ENCODE measurements at places on chromosomes 16 and 17. TPM values are rescaled to one million over a fixed set of nuclear protein-coding genes. Genes with fewer than 3 reads are reported as not detected.

GRCh38 chr17:49252148-49252695 lies 21.6 kb upstream of the PHOSPHO1 start:
- DNase-seq = peak; percentile 25

DNA sequence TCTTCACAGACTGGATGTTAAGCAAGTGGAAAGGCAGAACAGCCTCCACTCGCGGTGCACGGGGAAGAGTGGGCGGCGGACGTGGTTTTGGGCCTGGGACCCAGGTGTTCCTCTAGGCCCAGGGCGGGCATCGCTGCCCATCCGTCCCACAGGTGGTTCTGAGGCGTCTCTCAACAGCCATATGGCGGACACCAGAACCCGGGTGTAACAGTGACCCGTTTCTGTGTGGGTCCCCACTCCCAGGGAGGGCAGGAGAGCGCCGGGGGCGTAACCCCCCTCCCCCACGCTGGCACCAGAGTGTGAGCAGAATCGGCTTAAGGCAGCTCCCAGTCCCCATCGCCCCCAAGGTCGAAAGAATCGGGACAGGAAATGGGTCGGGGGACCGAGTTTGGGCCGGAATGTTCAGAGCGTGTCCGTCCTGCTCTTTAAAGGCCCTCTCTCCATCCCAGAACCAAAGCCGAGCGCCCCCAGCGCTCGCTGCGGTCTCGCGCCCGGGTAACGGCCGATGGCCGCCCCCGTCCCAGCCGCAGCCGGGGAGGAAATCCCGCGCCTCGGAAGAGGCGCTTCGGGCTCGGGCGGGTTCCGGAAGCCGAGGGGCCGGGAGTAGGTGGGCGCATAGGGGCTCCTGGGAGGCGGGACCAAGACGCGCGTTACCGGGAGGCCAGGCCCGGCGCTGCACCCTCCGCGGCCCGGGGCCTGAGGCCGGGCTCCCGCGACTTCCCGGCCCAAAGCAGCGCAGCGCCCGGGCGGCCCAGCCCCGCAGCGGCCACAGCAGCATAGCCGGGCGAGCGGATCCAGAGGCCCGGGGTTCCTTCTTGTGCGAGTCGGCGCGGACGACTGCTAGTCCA lies at the start of gene TK2:
TK2 (minus strand) TSS at position 839 of the 848 bp plus-strand sequence; CDS start at position 778, 61 bp downstream.
- no peak for DNase-seq

DNA sequence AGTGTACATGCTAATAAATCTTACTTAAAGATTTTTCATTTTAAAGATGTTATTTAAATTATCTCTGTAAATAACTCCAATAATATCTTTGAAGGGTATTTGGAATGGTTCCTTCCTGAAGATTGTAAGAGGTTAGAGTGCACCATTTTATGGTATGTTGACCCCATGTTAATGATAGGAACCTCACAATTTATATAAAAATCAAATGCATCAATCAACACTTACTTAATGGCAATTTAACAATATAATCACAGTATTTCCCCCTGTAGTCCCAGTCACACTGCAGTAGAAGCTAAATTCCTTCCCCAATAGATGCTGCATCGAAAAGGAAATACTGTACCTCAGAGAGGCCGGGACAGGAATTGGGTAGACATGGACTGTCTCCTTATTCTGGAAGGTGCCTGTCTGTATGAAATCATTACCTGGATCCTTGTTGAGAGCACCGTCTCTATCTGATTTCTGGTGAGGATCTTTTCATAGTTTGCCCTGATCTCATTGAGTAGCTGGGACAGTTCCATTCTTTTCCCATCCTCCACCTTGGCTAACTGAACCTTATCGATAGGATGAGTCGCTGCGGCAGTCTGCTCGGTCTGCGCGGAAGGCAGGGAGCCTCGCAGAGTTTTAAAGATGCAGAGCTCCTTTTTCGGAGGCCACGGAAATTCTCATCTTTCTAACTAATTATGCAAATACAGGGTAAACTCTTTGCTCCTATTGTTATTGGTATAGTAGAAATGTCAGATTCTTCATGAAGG lies at the start of gene KRT222:
KRT222 (minus strand) TSS at position 596 of the 752 bp plus-strand sequence; CDS start at position 518, 78 bp downstream.
- no peak for DNase-seq

- no peak for DNase-seq
These were observed 60.7 kb downstream of the HS3ST3A1 start for GRCh38 chr17:13541032-13541480.

- peak; percentile 86 for DNase-seq
These were observed 41.5 kb downstream of the TK2 start for GRCh38 chr16:66508248-66508913.

GRCh38 chr16:9053006-9053601 lies 38.3 kb upstream of the HAPSTR1 start:
- DNase-seq = peak; percentile 53

NT5C3B gene
- 39.0 TPM for total RNA-seq

AOC3 gene
- total RNA-seq = not detected

CLEC19A gene
- total RNA-seq = not detected

RPH3AL gene
- 26.7 TPM for total RNA-seq

CES4A gene
- total RNA-seq = 3.0 TPM

Measured in HT-29 (cell line).